AG09309 (cell line): ENCODE measurements at places on chromosomes 2 and 18.
A peak's percentile ranks its signal among the peaks of the same experiment; 100 is the strongest.

DNA sequence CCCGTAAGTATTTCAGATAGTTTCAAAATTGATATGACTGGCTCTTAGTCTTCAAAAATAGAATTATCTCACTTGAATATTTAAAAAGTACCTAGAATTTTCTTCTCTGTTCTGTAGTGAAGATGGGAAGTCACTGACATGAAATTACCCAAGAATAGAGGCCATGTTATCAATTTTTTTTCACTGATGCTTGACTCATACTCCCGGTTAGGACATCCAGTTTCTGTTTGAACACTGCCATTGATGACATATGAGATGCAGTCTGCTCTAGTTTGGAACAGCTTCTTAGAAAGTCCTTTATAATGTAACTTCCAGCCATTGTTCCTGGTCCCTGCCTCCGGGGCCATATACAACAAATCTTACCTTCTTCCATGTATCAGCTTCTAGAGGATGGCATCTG is 26.0 kb downstream of the MAP3K20 start:
- DNase-seq, result no peak

GRCh38 chr18:45619062-45619825 is 4.0 kb downstream of the SLC14A2 start:
- DNase-seq, result no peak

GRCh38 chr18:11866329-11866728 is 15.1 kb downstream of the CHMP1B start:
- no peak for DNase-seq

GRCh38 chr2:88720399-88720798 is 28.9 kb downstream of the RPIA start:
- DNase-seq, result no peak

- no peak for DNase-seq
Measured at GRCh38 chr2:173204316-173204715, 128.7 kb downstream of the MAP3K20 start.

GRCh38 chr2:102806250-102806837 is 44.5 kb downstream of the TMEM182 start:
- peak; percentile 17 for DNase-seq

- DNase-seq, result peak; percentile 48
Measured at GRCh38 chr2:67840460-67841068, 222.2 kb downstream of the C1D start.

GRCh38 chr18:12287684-12288402 is 20.2 kb upstream of the TUBB6 start:
- peak; percentile 78 for DNase-seq

- DNase-seq, result no peak
Measured at GRCh38 chr18:11871501-11871900, 20.3 kb downstream of the CHMP1B start.

DNA sequence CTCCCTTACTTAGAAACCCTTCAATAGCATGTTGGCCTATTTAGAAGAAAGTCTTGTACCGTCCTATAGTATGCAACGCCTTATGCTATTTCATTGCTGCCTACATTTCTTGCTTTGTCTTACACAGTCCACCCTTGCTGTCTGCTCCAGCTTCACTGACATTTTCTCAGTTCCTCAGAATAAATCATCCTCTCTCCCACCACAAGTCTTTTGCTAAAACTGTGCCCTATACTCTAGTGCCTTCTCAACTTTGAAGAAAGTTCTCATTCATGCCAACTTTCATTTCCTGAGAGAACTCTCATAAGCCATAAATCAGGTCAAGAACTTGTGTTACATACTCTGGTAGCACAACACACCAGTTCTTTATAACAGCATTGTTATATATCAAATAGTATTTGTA is 54.3 kb upstream of the COL3A1 start:
- DNase-seq, result no peak

DNA sequence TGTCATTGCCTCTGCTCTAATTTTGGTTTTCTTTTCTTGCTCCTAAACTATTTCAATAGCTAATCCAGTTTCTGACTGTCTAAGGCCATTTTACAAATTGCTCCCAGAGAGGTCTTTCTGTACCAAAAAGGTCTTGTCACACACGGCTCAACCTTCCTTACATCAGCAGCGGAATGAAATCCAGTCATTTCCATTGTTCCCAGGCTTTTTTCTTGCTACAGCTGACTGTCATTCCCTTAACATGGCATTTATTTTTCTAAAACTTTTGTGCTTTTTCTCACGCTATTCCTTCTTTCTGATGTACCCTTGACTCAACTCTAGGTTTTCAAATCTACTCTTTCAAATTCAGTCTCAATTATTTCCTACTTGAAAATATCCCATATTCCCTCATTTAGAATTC is 24.3 kb downstream of the FAM171B start:
- DNase-seq, result no peak

- DNase-seq, result no peak
Measured at GRCh38 chr2:149470046-149470445, 117.5 kb downstream of the MMADHC start.

DNA sequence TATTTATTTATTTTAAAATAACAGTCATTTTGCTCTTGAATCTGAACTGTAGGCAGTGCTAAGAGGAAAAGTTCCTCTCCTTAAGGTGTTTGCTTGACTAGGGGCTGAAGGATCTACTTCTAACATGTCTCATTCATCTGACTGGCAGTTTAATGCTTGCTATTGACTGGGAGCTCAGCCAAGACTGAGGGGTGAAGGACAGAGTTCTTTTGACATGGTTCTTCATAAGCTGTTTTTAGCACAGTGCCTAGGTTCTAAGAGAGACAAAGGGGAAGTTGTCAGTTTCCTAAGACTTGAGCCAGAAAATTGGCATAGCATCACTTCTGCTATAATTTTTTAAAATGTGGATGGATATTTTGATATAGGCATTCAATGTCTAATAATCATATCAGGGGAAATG is 73.0 kb downstream of the COMMD1 start:
- no peak for DNase-seq

- no peak for DNase-seq
Measured at GRCh38 chr2:55001716-55002115, 48.5 kb downstream of the RTN4 start.

GRCh38 chr2:108220942-108221541 is 18.7 kb upstream of the SULT1C3 start:
- DNase-seq, result no peak

- no peak for DNase-seq
Measured at GRCh38 chr2:24182507-24182906, 7.7 kb downstream of the FAM228A start.

- DNase-seq, result no peak
Measured at GRCh38 chr2:82098617-82099016, 1794.1 kb upstream of the LRRTM1 start.

GRCh38 chr18:10927286-10927992 is 221.9 kb downstream of the PIEZO2 start:
- DNase-seq, result no peak

GRCh38 chr2:233289648-233290047 is 18.0 kb upstream of the SAG start:
- DNase-seq, result no peak

DNA sequence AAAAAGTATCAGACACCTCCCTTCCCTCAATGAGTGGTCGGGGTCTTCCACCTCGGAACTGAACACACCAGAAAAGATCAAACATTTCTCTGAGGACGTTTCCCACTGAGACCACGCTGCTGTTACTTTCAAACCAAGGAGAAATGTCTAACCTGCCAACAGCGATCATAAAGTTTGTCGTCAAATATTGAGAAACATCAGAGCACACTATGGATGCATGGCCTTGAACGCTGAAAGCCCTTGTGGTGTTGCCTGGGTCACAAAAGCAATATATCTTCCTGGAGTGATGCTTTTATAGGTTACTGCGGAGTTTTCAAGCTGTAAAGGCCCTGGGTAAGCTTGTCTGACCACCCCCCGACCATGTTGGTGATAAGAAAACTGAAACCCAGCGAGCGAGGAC is 70.2 kb upstream of the ID2 start:
- no peak for DNase-seq

DNA sequence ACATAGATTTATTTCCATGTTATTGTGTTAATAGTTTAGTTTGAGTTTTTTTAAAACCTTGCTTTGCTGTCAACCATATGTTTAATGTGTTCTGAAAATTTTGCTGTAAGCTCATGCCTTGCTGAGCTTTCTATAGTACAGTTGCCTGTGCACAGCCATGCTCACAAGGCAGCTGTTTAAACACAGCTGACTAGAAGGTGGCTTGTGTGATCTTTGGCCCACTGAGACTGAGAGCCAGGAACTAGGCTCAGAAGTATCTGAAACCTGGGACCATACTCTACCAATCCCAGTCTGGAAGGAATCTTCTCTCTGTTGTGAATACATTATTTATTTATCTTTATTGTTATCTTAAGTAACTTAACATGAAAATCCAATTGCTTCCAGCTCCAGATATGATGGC is 350.5 kb downstream of the KIAA1328 start:
- no peak for DNase-seq

DNA sequence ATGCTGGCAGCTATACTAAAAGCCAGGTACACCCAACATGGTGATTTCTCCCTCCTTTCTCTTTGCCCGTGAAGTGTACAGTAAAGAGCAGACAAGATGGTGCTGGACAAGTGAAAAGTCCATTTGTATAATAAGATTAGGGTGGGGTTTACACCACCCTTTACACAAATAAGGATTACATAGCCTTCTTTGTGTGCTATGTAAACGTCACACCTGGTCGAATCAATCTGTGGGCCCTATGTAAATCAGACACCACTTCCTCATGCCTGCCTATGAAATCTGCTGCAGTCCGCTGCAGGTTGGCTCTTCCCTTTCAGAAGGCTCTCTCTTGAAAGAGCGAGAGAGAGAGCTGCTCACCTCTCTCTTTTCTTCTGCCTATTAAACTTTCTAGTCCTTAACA is 1054.3 kb upstream of the SLC39A10 start:
- no peak for DNase-seq

GRCh38 chr18:45384962-45385315 is 230.3 kb upstream of the SLC14A2 start:
- no peak for DNase-seq

- no peak for DNase-seq
Measured at GRCh38 chr2:120221616-120222015, 1.6 kb downstream of the TMEM185B start.

- DNase-seq, result no peak
Measured at GRCh38 chr2:231037202-231037730, at the start of gene C2orf72. Gene C2orf72, plus strand, starts transcription at chr2:231037523. Its CDS starts 43 bp downstream, at chr2:231037566.

GRCh38 chr2:15449556-15450236 is 111.4 kb downstream of the NBAS start:
- no peak for DNase-seq

GRCh38 chr18:44897816-44898215 is 217.1 kb downstream of the SETBP1 start:
- DNase-seq, result no peak

GRCh38 chr18:35731701-35732100 is 150.2 kb downstream of the GALNT1 start:
- DNase-seq, result no peak

- no peak for DNase-seq
Measured at GRCh38 chr2:225038231-225038523, 4.1 kb downstream of the DOCK10 start.

DNA sequence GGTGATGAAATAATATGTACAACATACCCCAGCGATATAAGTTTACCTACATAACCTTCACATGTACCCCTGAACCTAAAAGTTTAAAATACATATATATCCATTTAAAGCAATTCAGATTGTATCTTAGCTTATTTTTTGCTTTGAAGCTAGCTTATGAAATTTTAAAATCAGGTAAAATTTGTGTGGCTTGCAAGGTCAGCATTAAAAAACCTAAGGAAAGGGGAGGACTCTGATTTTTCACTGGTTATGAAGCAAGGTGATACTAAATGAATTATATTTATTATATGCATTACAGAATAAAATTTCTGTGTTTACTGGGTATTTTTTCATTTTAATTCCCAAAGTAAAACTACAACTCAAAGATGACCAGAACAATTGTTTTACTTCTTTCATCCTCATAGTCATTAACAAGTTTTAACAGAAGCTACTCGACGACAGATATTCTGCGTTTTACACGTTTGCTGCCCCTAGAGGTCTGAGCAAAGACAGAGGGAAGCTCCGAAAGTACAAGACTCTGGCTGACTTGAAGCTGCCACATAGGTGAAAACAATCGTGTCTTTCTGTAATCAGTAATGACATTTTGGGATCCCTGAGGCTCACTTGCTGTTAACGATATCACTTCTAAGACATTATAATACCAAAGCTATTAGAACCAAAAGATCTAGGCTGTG is 17.1 kb downstream of the PKP4 start:
- no peak for DNase-seq

DNA sequence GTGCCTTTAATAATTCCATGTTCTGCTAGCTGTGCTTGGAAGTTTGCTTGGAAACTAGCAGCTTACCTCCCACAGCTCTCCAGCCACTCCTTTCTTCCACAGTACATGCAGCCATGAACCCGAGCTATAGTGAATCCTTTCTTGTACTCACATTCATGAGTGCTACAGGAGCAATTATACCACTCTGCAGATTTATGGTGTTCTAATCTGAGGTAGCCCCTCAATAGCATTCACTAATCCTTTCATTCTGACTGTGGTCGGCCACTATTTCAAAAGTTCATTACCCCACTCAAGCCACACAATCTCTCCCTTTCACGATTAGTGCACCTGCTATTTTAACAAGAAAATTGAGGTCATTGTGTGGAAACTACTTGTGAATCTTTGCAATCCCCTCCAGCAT is 53.2 kb downstream of the CSRNP3 start:
- DNase-seq, result no peak

DNA sequence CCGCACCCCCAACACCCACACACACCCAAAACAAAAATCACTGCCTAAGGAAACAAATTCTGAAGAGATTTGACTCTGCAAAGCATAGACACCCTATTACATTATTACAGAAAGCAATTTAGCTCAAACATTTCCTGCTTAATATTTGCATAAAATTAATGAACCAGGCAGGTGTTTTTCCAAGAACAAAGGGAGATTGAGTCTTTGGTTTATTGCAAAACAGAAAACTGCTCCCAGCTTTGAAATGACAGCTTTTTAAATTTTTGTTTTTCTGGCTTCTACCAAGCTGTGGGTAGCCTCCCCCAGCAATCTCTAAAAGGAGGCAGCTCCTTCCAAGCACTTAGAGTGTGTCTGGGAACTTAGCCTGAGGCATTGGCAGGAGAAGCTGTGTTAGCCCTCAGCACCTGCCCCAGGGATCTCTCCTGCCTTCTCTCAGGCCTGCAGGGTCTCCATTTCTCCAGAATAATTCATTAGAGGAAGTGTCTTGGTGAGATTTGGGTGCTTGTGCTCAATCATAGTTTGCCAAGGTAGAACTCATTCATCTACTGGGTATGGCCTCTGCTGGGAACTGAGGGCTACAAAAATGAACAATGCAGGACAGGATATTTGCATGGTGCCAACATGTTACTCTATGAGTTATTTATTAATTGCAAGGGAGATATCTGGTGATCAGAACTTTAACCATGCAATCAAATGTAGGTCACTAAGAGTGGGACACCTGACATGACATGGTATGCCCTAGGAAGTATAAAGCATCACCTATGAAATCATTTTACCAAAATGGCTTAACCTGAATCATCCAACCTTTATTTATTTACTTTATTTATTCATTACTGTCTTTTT is 58.7 kb downstream of the B3GNT2 start:
- no peak for DNase-seq

GRCh38 chr18:24052053-24052452 is 37.5 kb downstream of the TTC39C start:
- DNase-seq, result no peak
